Naive thymus-derived CD4-positive, alpha-beta T cell (primary cell): ENCODE measurements at places on chromosomes 6 and 20. TPM values are rescaled to one million over a fixed set of nuclear protein-coding genes. Genes with fewer than 3 reads are reported as not detected.

- H3K27ac ChIP-seq, result no peak overlapping the region
- no peak for DNase-seq
- H3K27me3 ChIP-seq, result no peaks in the 10 kb centered on the region
- H3K4me1 ChIP-seq, result no peaks in the 10 kb centered on the region
- no peak overlapping the region for H3K4me3 ChIP-seq
Measured at GRCh38 chr6:170134031-170134470, 156.8 kb downstream of the DLL1 start.

DNA sequence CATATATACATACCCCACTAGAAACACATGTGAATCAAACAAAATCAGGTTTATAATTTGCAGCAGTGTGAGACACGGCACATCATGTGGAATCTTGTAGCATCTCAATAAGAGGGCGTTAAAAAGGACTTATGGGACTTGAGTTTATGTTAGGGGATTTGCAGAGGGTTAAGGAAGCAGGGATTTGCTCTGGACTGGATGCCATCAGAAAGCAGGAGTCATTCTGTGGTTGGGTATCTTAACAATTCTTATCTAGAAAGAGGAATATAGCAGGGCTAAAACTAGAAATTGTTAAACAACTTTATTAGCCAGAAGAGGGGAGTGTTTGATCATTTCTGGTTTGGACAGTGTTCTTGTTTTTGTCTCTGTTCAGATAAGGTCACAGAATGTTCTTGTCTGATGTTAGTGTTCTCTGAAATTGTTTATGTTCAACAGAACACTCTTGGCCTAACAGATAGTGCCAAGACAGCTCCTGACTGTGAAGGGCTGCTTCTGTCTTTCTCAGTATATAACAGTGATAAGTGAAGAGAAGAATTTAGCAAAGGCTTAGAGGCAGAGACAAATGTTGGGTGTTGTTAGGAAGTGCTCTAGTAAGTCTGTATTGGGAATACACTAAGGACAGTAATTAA, 39.2 kb downstream of the LIN28B start:
- DNase-seq, result no peak
- no peaks in the 10 kb centered on the region for H3K27me3 ChIP-seq
- no peak overlapping the region for H3K27ac ChIP-seq
- no peaks in the 10 kb centered on the region for H3K4me1 ChIP-seq
- H3K4me3 ChIP-seq, result no peak overlapping the region
- no peaks in the 10 kb centered on the region for H3K36me3 ChIP-seq

- H3K4me3 ChIP-seq, result no peak overlapping the region
- no peaks in the 10 kb centered on the region for H3K36me3 ChIP-seq
- H3K27me3 ChIP-seq, result no peaks in the 10 kb centered on the region
- H3K27ac ChIP-seq, result no peak overlapping the region
- DNase-seq, result no peak
- no peaks in the 10 kb centered on the region for H3K4me1 ChIP-seq
Measured at GRCh38 chr20:22559711-22560318, 24.6 kb downstream of the FOXA2 start.

DNA sequence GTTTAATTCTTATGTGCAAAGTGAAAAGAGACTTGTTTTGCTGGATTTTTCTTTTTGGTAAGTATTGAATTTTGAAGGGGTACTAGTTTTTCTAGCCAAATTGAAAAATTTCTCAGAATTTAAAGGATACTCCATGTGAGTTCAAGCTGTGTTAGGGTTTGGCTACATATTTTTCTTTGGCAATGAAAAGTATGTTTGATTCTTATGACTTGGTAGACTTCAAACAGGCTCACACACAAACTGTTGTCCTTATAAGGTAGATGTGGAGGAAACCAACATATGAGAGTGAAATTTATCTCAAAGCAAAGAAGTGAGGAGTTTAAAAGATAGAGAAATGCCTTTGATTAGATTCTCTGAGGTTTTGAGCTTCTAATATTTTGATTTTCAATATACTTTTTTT, 356.7 kb downstream of the BCKDHB start:
- H3K4me3 ChIP-seq, result no peak overlapping the region
- no peaks in the 10 kb centered on the region for H3K36me3 ChIP-seq
- no peaks in the 10 kb centered on the region for H3K4me1 ChIP-seq
- H3K27ac ChIP-seq, result no peak overlapping the region
- H3K27me3 ChIP-seq, result no peaks in the 10 kb centered on the region

GRCh38 chr6:138638604-138639003, 135.0 kb upstream of the CCDC28A start:
- no peaks in the 10 kb centered on the region for H3K27me3 ChIP-seq
- no peak overlapping the region for H3K4me3 ChIP-seq
- no peaks in the 10 kb centered on the region for H3K4me1 ChIP-seq
- no peaks in the 10 kb centered on the region for H3K36me3 ChIP-seq
- DNase-seq, result no peak

GRCh38 chr6:66788579-66788978, 1081.6 kb upstream of the EYS start:
- no peaks in the 10 kb centered on the region for H3K27me3 ChIP-seq
- H3K4me1 ChIP-seq, result no peaks in the 10 kb centered on the region
- no peak overlapping the region for H3K4me3 ChIP-seq
- no peak for DNase-seq
- no peak overlapping the region for H3K27ac ChIP-seq

GRCh38 chr20:40955326-40955725, 73.3 kb upstream of the TOP1 start:
- no peaks in the 10 kb centered on the region for H3K27me3 ChIP-seq
- no peak for DNase-seq
- no peaks in the 10 kb centered on the region for H3K4me1 ChIP-seq

- H3K4me1 ChIP-seq, result no peaks in the 10 kb centered on the region
- H3K27me3 ChIP-seq, result no peaks in the 10 kb centered on the region
- H3K27ac ChIP-seq, result no peak overlapping the region
- no peak for DNase-seq
- no peak overlapping the region for H3K4me3 ChIP-seq
Measured at GRCh38 chr6:132446141-132446854, 45.0 kb upstream of the MOXD1 start.

DNA sequence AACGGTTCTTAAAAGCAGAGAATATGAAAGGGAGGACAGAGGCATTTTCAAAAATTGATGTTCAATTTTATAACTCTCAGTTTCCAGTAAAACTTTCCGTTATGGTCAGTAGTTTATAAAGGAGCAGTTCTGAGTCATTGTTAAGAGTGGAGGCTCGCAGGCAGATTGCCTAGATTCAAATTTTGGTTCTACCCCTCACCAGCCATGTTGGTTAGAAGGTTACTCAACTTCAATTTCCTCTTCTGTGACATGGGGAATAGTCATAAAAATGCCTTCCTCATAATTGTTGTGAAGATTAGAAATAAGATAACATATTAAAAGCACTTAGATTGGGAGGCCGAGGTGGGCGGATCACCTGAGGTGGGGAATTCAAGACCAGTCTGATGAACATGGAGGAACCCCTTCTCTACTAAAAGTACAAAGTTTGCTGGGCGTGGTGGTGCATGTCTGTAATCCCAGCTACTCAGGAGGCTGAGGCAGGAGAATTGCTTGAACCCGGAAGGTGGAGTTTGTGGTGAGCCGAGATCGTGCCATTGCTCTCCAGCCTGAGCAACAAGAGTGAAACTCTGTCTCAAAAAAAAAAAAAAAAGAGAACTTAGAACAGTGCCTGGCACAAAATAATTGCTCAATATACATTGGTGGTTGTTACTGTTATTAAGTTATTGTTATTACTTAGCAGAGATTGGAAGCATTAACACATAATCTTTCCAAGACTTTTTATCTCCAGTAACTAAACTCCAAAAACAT, 348.9 kb downstream of the NRN1 start:
- no peaks in the 10 kb centered on the region for H3K4me1 ChIP-seq
- no peaks in the 10 kb centered on the region for H3K36me3 ChIP-seq
- no peak for DNase-seq
- no peak overlapping the region for H3K27ac ChIP-seq
- no peak overlapping the region for H3K4me3 ChIP-seq

- H3K27ac ChIP-seq, result no peak overlapping the region
- H3K36me3 ChIP-seq, result no peaks in the 10 kb centered on the region
- H3K4me1 ChIP-seq, result no peaks in the 10 kb centered on the region
Measured at GRCh38 chr20:56957737-56958553, 308.5 kb downstream of the BMP7 start.

SERAC1 gene
- 2.5 TPM for total RNA-seq

GRCh38 chr20:10432079-10432478, 1.9 kb downstream of the MKKS start:
- H3K27ac ChIP-seq, result no peak overlapping the region
- H3K27me3 ChIP-seq, result no peaks in the 10 kb centered on the region
- DNase-seq, result no peak
- peaks cover 4% of the 10 kb centered on the region for H3K4me1 ChIP-seq

GRCh38 chr6:33907227-33907626, 103.4 kb upstream of the MLN start:
- peaks cover 55% of the 10 kb centered on the region for H3K4me1 ChIP-seq
- peak overlapping the region; percentile 56 for H3K27ac ChIP-seq
- H3K36me3 ChIP-seq, result no peaks in the 10 kb centered on the region
- H3K4me3 ChIP-seq, result no peak overlapping the region
- no peaks in the 10 kb centered on the region for H3K27me3 ChIP-seq

DNA sequence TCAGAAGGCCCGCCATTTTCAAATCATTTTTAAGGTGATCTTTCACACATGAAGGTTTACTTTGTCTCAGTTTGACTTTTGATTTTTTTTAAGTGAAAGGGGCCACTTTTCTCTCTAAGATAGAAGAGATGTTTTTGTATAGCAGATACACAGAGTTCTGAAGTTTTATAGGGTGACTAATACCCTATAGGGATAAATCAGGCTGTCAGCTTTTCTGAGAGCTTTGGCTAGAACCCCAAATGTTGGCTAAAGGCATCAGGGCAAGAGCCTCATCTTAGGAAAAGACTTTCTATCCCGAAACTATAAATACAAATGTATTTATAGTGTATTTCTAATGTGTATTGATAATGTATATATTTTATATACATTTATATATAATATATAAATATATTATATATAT, 181.4 kb downstream of the TBX18 start:
- no peak for DNase-seq
- no peak overlapping the region for H3K4me3 ChIP-seq
- H3K27ac ChIP-seq, result no peak overlapping the region
- H3K36me3 ChIP-seq, result no peaks in the 10 kb centered on the region
- H3K27me3 ChIP-seq, result no peaks in the 10 kb centered on the region
- H3K4me1 ChIP-seq, result no peaks in the 10 kb centered on the region

- peak overlapping the region; percentile 76 for H3K27ac ChIP-seq
- H3K4me3 ChIP-seq, result no peak overlapping the region
- DNase-seq, result no peak
- peaks cover 11% of the 10 kb centered on the region for H3K36me3 ChIP-seq
- H3K4me1 ChIP-seq, result peaks cover 37% of the 10 kb centered on the region
- H3K27me3 ChIP-seq, result no peaks in the 10 kb centered on the region
Measured at GRCh38 chr6:118704915-118705314, 53.5 kb upstream of the CEP85L start.

DNA sequence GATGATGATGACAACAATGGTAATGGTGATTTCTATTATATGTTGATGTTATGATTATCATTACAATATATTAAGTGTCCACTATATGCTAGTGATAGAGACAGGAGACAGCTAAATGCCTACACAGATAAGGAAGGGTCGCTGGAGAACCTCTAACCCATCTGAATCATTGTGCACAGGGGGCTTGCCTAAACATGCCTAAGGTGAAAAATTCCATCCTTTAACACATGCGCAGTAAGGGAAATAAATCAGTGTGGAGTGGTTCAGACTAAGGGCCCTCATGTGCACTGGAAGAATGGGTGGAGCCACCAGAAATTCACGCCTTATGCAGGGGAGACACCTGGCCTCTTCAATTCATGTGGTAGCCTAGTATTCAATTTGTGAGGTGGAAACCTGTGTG, 120.4 kb downstream of the TPBG start:
- no peaks in the 10 kb centered on the region for H3K27me3 ChIP-seq
- H3K36me3 ChIP-seq, result no peaks in the 10 kb centered on the region
- H3K4me3 ChIP-seq, result no peak overlapping the region
- H3K27ac ChIP-seq, result no peak overlapping the region
- DNase-seq, result no peak

C20orf141 gene
- total RNA-seq, result not detected

PDYN gene
- not detected for total RNA-seq

DNA sequence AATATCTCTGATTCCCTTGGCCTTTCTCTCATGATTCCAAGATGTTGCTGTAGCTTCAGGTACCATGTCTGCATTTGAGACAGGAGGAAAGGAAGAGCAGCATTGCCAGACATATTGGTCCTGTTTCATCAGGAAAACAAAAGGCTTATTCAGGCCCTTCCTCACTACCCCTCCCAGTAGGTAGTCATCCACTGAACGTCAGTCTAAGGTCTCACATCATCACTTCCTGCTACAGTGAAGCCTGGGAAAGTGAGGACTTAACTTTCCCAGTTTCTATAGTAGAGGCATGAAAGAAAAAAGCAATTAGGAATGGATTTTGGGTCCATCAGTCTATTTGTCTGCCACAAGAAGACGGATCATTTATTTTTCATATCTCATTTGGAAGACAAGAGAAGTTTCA, 85.7 kb upstream of the SOX4 start:
- H3K27ac ChIP-seq, result no peak overlapping the region
- no peaks in the 10 kb centered on the region for H3K4me1 ChIP-seq
- H3K4me3 ChIP-seq, result no peak overlapping the region
- DNase-seq, result no peak
- H3K36me3 ChIP-seq, result no peaks in the 10 kb centered on the region
- H3K27me3 ChIP-seq, result no peaks in the 10 kb centered on the region

GRCh38 chr6:75755704-75756103, 6.7 kb downstream of the MYO6 start:
- no peak for DNase-seq
- H3K4me3 ChIP-seq, result no peak overlapping the region
- no peaks in the 10 kb centered on the region for H3K4me1 ChIP-seq
- H3K27ac ChIP-seq, result no peak overlapping the region

DNA sequence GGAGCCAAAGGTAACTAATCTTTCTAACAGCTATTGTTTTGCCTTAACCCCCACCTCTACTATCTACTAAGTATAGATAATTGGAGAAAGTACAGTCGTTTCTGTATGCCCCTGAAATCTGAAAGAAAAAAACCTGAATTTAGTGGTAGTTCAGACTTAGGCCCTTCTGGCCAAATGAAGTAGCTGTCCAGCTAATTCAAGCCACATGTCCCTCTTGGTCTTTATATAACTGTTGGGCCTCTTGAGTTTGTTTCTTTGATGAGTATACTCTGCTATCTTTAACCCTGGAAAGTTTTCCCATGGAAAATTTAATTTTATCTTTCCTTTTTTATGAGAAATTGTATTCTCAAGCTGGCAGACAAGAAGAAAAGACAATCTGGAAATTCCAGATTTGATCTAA, 73.0 kb upstream of the FAM8A1 start:
- no peak for DNase-seq
- H3K4me1 ChIP-seq, result no peaks in the 10 kb centered on the region
- H3K4me3 ChIP-seq, result no peak overlapping the region
- H3K27ac ChIP-seq, result no peak overlapping the region
- no peaks in the 10 kb centered on the region for H3K36me3 ChIP-seq
- no peaks in the 10 kb centered on the region for H3K27me3 ChIP-seq

BANF2 gene
- total RNA-seq, result not detected
